ENCODE measurements at places on chromosomes 4 and X. TPM values are rescaled to one million over a fixed set of nuclear protein-coding genes. Genes with fewer than 3 reads are reported as not detected.

TLR10 gene
- not detected for total RNA-seq

DNA sequence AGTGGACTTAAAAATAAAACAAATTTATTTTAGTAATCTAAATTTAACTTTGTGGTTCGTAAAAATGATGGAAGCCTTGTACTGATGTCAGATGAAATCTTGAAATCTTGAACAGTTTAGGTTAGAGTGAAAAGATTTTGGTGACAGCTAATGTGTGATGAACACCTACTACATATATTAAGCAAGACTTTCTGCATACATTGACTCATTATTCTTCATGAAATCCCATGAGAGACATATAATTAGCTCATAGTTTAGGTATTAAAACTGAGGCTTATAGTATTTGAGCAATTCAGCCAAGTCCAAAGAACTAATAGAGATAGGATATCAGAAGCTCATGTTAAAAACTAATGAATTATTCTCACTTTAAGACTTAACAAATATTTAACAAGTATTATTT lies 66.9 kb upstream of the PCDH7 start:
- H3K4me3 ChIP-seq = no peak overlapping the region
- H3K27ac ChIP-seq = no peak overlapping the region
- peaks cover 16% of the 10 kb centered on the region for H3K4me1 ChIP-seq

DNA sequence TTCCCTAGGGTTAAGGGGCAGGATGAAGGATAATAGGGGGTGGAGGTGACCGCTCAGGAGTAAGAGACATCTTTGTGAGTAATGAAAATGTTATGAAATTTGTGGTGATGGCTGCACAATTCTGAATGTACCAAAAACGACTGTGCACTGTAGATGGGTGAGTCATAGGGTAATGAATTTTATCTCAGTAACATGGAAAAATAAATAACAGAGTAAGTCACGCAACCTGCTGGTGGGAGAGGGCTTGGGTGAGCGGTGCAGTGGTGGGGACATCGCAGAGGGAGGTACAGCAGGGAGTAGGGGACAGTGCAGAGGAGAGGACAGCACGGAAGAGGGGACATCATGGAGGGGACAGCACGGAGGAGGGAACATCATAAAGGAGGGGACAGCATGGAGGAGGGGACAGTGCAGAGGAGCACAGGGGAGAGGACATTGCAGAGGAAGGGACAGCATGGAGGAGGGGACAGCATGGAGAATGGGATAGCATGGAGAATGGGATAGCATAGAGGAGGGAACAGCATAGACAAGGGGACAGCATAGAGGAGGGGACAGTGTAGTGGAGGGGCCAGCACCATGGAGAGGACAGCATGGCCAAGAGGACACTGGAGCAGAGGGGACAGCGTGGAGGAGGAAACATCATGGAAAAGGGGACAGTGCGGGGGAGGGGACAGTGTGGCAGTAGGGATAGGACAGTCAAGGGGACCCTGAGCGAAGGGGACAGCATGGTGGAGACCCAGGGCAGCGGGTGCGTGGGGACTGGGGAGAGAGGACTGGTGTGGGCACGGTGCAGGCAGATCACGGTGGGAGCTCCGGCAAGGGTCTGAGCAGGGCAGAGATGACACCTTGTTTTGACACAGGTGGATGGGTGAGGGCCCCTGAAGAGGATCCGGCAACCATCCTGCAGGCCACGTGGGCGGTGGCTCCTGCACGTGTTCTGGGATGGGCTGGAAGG lies 68.5 kb upstream of the MXD4 start:
- H3K27ac ChIP-seq = no peak overlapping the region
- no peaks in the 10 kb centered on the region for H3K27me3 ChIP-seq
- H3K4me1 ChIP-seq = peaks cover 4% of the 10 kb centered on the region
- H3K4me3 ChIP-seq = no peak overlapping the region

KCND1 gene
- 0.39 TPM for total RNA-seq

SPON2 gene
- 9.0 TPM for total RNA-seq

STK26 gene
- 115 TPM for total RNA-seq

PPP4R3C gene
- not detected for total RNA-seq

PDGFRA gene
- 2.1 TPM for total RNA-seq

DNA sequence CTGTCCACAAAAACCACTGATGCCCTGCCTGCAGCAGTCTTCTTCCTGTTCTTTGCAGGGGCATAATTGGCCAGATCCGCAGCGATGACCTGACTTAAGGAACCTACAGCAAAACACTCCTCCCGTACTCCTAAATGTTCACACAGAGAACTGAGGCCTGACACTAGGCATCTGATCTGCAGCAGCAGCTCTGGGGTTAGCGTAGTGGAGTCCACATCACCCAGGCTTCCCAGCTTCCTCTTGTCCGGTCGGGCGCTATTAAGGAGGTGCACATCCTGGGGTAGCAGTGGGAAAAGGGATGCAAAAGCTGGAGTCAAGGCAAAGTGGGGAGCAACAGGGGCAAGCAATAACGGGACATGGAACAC lies 758 bp downstream of the SCFD2 start:
- H3K27ac ChIP-seq = no peak overlapping the region
- H3K4me3 ChIP-seq = peak overlapping the region; percentile 71
- H3K36me3 ChIP-seq = no peaks in the 10 kb centered on the region
- H3K27me3 ChIP-seq = peaks cover 37% of the 10 kb centered on the region

DNA sequence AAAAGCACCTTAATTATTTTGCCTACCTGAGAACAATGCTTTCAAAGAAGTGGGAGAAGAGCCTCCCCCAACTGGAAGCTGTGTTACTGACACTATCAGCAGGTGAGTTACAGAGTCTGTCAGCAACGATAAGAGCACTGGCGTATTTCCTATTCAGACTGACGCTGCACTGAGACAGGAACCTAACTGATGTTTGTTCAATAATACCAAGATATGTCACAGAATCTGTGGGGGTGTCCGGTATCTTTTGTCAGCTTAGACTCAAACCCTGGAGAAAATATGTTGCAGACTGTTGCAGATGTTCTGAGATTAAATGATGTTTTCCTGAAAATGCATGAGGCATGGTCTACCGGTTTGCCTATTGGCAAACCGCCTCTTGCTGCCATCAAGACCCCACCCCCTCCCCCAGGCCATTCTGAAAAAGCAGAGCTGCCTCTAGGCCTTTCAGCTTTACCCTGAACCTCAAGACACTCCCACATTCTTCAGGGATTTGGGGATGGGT lies 115.2 kb upstream of the KIT start:
- no peak overlapping the region for H3K4me3 ChIP-seq
- H3K27ac ChIP-seq = no peak overlapping the region
- peak; percentile 55 for DNase-seq
- H3K4me1 ChIP-seq = peaks cover 27% of the 10 kb centered on the region
- no peaks in the 10 kb centered on the region for H3K36me3 ChIP-seq

DNA sequence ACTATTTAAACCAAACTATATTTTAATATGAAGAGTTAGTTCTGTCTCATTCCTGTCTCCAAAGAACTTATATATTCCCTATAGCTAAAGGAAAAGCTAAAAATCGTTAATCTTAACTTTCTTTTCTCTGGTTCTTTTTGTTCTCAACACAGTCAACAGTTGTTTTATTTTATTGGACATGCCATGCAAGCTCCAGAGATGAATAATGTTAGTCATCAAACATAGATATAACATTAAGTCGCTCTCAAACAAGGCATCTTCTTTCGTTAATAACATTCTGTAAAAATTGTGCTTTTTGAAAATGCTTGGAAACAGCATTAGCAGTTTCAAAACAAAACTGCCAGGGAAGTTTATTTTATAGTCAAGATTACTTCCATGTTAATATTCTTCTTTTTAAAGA lies 117.9 kb upstream of the GPM6A start:
- H3K27me3 ChIP-seq = no peaks in the 10 kb centered on the region
- H3K4me3 ChIP-seq = no peak overlapping the region

KLB gene
- not detected for total RNA-seq

CENPC gene
- total RNA-seq = 48.4 TPM

- no peaks in the 10 kb centered on the region for H3K27me3 ChIP-seq
- H3K4me3 ChIP-seq = no peak overlapping the region
- DNase-seq = no peak
- no peak overlapping the region for H3K27ac ChIP-seq
- no peaks in the 10 kb centered on the region for H3K36me3 ChIP-seq
Observed at GRCh38 chrX:5388087-5388486, 840.6 kb downstream of the NLGN4X start.

DNA sequence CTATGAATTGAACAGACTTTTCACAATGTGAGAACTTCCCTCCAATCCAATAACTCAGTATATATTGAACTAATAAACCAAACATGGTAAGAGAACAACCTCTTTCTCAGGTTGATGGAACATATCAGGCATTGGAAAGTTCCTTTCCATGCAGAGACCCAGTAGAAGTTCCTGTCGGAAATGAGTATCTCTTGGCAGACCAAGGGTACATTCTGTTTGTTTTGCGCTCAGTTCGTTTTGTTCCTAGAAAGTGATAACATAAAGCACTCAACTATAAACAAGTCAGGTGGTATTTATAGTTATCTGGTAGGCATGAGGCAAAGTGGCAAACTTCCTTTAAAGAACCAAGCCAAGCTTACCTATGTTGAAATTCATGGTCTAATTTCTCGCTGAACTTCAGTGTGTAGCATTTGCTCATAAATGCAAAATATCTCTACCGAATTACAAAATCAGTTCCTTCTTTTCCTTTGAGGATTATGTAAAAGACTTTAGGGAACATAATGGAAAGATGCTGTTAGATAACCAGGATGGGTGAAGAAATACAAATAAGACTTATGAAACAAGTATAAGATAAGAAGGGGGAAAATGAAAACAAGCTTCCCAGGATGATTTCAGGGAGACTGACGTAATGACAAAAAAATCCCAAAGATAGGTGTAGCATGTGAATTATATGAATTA lies 120.3 kb downstream of the ARHGAP24 start:
- H3K27me3 ChIP-seq = no peaks in the 10 kb centered on the region
- H3K36me3 ChIP-seq = no peaks in the 10 kb centered on the region
- DNase-seq = no peak
- H3K27ac ChIP-seq = no peak overlapping the region

NIPAL1 gene
- 1.2 TPM for total RNA-seq

- H3K27me3 ChIP-seq = no peaks in the 10 kb centered on the region
- H3K4me3 ChIP-seq = no peak overlapping the region
- no peak overlapping the region for H3K27ac ChIP-seq
- no peaks in the 10 kb centered on the region for H3K4me1 ChIP-seq
- DNase-seq = no peak
- no peaks in the 10 kb centered on the region for H3K36me3 ChIP-seq
Observed at GRCh38 chrX:149807747-149808458, 26.2 kb downstream of the MAGEA9 start.

- H3K27me3 ChIP-seq = no peaks in the 10 kb centered on the region
- peaks cover 5% of the 10 kb centered on the region for H3K4me1 ChIP-seq
- H3K4me3 ChIP-seq = no peak overlapping the region
- no peaks in the 10 kb centered on the region for H3K36me3 ChIP-seq
Observed at GRCh38 chr4:59180161-59180560, 2020.0 kb upstream of the ADGRL3 start.

GPR34 gene
- not detected for total RNA-seq

- H3K36me3 ChIP-seq = no peaks in the 10 kb centered on the region
- no peak overlapping the region for H3K27ac ChIP-seq
- no peaks in the 10 kb centered on the region for H3K27me3 ChIP-seq
- H3K4me3 ChIP-seq = no peak overlapping the region
Observed at GRCh38 chr4:10690185-10690907, 5.8 kb upstream of the CLNK start.

GRCh38 chrX:103453655-103454054 lies 65.6 kb downstream of the RAB40A start:
- no peak overlapping the region for H3K27ac ChIP-seq
- DNase-seq = no peak
- H3K27me3 ChIP-seq = no peaks in the 10 kb centered on the region
- H3K4me3 ChIP-seq = no peak overlapping the region
- no peaks in the 10 kb centered on the region for H3K4me1 ChIP-seq

GRCh38 chr4:117068120-117068519 lies 17.3 kb downstream of the TRAM1L1 start:
- no peak overlapping the region for H3K4me3 ChIP-seq
- no peak overlapping the region for H3K27ac ChIP-seq
- no peaks in the 10 kb centered on the region for H3K4me1 ChIP-seq

NUP54 gene
- 107 TPM for total RNA-seq

PPEF2 gene
- total RNA-seq = not detected

Measured in neural progenitor cell (in vitro differentiated cells).